ENCODE measurements at places on chromosomes 16 and 17.
A peak's percentile ranks its signal among the peaks of the same experiment; 100 is the strongest.

GRCh38 chr16:60295451-60295850 lies 1561.3 kb upstream of the GOT2 start:
- DNase-seq: no peak

DNA sequence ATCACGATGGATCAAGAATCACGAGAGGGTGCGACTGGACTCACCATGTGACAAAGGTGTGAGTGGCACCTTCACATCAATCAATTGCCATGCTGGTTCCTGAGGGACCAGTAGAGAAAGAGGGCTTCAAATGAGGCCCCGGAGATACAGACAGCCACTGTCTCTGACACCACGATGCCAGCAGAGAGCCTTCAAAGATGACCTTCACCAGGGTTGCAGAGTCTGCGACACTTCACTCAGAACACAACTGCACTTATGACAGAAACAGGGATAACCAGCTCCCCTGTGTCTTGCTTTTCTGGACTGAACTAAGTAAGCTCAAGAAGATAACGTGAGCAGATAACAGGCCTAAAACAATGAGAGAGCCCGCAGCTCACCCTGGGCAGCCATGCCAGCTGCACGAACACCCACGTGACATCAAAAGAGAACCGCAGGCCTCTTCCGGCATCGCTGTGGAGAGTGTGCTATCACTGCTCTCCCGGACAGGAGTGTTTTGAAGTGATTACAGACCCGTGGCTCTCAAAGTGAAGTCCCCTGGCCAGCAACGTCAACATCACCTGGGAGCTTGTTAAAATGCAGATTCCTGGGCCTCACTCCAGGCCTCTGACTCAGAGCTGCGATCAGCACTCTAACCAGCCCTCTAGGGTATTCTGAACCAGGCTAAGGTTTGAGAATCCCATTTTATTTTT lies 36.4 kb downstream of the KLHDC4 start:
- no peak for DNase-seq

DNA sequence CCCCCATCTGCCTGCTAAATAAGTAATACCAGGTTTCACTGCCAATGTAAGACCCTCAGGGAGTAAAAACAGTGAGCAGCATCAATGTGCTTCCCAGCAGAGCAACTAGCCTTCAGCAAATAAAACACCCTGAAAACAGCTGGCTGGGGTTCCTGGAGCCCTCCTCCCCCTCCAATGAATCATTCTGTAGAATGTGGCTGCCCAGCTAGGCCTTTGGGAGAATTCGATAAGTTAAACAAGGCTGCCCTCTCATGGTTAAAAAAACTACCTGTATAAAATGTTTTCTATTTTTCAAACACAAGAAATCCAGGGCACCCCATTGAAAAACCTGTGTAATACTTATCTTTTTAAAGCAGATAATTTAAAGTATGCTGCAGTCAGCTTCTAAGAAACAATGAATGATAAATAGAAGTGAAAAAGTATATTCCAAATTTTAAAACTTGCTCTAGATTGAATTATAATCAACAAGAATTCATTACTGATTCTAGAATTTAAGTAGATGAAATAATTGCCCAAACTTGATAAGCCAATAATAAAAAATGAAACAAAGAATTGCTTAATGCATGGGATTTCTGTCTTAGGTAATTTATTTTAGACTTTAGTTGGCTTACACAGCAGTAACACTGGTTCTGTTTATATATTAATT lies 9.4 kb upstream of the TOM1L1 start:
- no peak for DNase-seq

DNA sequence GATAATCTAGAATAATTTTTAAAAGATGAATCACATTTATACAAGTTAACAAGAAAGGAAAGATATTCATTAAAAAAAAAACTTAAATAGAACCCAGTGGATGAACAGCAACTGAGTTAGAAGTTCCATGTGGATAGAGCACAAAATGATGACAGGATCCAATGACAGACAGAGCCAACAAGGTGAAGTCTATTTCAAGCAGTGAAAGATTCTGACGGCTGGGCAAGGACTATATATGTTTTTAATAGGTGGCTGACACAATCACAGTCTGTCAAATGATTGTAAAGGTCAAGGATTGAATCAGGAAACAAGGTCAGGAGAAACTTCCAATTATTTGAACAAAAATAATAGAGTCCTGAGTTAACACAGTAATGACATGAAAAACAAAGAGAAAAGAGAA lies 1460.0 kb upstream of the CDH8 start:
- no peak for DNase-seq

GRCh38 chr17:82686366-82687324 lies 11.9 kb downstream of the RAB40B start:
- peak; percentile 45 for DNase-seq

GRCh38 chr17:45006927-45007461 lies 38.9 kb upstream of the C1QL1 start:
- no peak for DNase-seq

GRCh38 chr17:38959508-38959907 lies 7.7 kb downstream of the FBXO47 start:
- DNase-seq: no peak

GRCh38 chr16:84324434-84325262 lies 30.0 kb downstream of the WFDC1 start:
- DNase-seq: no peak

- DNase-seq: no peak
Observed at GRCh38 chr16:84778720-84779119, 41.1 kb upstream of the CRISPLD2 start.

GRCh38 chr16:55944377-55944802 lies 69.2 kb upstream of the CES5A start:
- DNase-seq: peak; percentile 72

DNA sequence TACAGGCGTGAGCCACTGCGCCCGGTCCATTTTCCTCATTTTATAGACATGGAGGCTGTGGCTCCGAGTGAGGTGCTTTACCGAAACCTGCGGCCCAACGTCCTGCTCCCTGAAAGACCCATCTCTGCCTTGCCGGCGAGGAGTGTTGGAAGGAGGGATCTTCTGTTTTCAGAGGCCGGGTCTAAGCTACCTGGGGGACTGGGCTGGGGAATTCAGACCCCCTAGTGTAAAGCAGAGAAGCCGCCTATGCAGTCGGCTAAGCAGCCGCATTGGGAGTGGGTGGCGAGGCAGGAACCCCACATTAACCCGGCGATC lies 16.3 kb downstream of the MEOX1 start:
- no peak for DNase-seq

- peak; percentile 92 for DNase-seq
Observed at GRCh38 chr17:64263000-64263766, at the start of gene TEX2. Gene TEX2, minus strand, starts transcription at chr17:64263260. Its CDS starts 49,043 bp downstream, at chr17:64214217.

- no peak for DNase-seq
Observed at GRCh38 chr17:21297026-21297520, 12.6 kb downstream of the MAP2K3 start.

- no peak for DNase-seq
Observed at GRCh38 chr17:52995881-52996280, 826.8 kb upstream of the KIF2B start.

GRCh38 chr16:89545831-89546574 lies 14.5 kb upstream of the RPL13 start:
- DNase-seq: no peak

DNA sequence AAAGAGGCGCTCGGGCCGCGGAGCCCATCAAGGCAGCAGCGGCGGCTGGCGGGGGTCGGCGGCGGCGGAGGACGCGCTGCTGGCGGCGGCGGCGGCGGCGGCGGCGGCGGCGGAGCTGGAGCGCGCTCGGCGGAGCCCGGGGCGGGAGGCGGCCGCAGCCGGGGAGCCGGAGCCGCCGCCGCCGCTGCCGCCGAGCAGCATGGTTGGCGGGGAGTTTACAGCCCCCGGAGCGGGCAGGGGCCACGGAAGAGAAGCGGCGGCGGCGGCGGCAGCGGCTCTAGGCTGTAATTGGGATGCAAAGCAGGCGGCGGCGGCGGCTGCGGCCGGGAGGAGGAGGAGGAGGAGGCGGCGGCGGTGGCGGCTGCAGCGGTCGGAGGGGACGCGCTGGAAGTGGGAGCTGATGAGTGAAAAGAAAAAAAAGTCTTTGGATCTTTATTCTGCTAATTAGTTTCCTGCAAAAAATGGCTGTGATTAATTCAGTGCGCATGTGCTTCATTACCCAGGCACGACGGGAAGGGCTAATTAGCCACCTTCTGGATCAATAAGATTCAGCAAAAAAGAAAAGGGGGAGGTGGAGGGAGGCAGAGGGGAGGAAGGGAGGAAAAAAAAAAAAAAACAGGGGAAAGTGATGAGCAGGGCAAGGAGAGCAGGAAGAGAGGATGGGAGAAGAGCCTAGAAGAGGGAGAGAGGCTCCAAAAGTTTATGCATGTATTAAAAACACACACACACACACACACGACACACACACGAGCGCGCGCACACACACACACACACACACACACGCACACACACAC lies 10.9 kb upstream of the ZFHX3 start:
- DNase-seq: no peak

DNA sequence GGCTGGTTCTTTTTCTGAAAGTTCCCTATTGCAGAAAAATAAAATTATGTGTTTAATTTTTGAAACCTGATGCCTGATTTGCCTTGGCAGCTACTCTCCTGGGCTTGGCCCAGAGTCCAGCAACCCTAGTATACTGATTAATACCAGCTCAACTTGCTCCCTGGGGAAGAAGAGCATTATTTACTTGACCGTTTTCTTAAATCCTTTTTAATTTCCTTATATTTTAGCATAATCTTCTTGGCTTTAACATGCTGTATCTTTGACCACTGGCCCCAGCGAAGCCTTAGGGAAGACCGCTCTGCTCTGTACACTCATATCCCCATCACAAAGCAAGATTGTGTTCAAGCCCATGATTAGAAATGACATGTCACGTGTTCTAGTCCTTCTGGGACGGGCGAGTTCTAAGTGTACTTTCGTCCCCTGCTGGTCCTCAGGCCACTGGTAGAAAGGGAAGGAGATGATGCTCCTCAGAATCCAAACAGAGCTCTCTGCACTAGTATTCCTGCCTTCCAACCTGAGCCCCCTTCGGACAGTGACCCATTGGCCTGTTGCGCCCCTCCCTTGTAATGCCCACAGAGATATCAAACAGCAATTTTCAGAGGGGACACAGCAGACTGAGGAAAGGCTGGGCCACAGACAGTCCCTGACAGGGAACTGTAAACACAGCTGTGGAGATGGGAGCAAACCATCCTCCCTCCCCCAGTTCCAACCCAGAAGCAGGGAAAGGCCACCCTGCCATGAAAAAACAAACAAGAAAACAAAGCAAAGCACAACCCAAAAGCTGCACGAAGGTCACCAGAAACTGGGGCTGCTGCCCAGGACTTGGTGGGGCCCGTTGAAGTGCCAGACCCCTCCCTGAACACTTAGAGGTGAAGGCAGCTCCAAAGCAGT lies 4.3 kb upstream of the EZH1 start:
- no peak for DNase-seq

GRCh38 chr17:77488531-77489238 lies 347.9 kb downstream of the SEC14L1 start:
- no peak for DNase-seq

- DNase-seq: no peak
Observed at GRCh38 chr16:12531937-12532336, 271.8 kb downstream of the CPPED1 start.

- DNase-seq: peak; percentile 55
Observed at GRCh38 chr17:80941171-80941570, 50.5 kb upstream of the CHMP6 start.

DNA sequence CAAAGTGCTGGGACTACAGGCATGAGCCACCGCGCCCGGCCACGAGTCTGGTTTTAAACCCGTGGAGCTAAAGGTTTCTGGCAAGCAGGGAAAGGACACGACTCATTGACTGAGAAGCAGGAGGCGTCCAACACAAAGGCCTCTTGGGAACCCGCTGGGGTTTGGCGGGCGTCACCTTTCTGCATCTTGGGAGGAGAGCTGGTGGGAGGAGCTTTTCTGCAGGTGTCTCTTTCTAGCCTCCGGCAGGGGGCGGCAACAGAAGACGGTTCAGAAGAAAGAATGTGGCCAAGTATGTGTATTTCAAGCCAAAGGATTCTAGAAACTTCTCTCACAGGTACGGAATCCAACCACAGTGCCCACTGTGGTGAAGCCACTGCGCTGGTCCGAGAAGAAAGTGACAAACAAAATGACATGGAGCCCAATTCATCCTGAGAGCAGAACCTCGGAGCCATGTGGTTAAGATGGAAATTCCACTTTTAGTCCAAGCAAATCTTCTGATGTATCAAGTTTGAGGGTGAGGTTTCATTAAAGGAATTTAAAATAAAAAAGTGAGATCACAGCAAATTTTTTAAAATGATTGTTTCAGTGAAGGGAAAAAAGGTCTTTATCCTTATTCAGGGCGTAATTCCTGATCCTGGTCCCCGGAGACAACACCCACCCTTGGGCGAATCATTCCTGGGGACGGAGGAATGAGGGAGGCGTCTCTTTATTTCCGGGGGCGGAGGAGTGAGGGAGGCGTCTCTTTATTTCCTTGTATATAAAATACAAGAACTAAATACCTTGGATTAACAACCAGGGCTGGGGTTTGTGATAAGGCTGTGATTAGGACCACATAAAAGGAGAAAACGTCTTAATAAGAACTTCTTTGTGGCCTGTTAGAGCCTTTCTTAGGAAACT lies 97.6 kb downstream of the MRM3 start:
- DNase-seq: peak; percentile 89

DNA sequence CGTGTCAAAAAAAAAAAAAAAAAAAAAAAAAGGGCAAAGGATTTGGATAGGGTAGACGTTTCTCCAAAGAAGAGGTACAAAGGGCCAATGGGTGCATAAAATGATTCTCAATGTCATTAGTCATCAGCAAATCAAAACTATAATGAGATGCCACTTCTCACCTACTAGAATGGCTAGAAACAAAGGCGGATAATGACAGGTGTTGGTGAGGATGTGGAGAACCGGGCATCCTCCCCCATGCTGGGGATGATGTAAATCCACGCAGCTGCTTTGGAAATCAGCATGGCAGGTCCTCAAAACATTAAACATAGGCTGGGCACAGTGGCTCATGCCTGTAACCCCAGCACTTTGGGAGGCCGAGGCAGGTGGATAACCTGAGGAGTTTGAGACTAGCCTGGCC lies 9.4 kb downstream of the ITGAX start:
- no peak for DNase-seq

- DNase-seq: no peak
Observed at GRCh38 chr17:43416998-43417890, 18.5 kb downstream of the ARL4D start.

GRCh38 chr17:47956791-47957590 lies 692 bp downstream of the PRR15L start:
- no peak for DNase-seq

DNA sequence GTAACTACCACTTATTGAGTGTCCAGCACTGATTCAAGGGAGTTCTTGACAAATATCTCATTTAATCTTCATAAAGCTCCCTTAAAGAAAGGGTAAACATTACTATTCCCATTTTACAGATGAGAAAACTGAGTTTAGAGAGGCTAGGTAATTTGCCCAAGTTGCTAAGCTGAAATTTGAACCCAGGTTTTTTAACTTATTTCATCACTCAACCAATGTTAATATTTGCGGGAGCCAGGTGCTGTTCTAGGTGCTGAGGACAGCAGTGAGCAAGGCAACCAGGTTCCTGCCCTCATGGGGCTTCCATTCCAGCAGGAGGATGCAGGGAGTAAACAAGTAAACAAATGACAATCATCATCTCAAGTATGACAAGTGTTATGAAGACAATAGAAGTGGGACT lies 104.0 kb upstream of the LHX1 start:
- no peak for DNase-seq

- no peak for DNase-seq
Observed at GRCh38 chr17:64102627-64103390, 27.1 kb downstream of the ERN1 start.
